Breast epithelium (tissue), 4 donors: ENCODE measurements at places on chromosomes 4 and X.

DNA sequence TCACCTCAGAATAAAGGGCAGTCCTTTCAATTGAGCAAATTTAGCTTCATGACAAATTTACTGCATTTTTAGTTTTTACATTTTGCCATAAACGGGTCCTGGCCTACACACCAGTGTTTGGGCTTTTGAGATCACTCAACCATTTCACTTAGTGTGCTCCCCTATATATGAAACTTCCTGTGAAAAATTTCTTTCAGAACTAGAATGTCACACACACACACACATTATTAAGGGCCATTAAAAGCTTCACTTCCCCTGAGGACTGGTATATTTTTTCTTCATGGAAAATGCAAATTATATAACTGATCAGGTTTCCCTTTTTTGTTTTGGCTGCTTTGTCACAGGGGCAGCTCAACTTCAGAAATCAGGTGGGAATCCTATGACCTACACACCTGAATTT, 206.5 kb downstream of the ENOX2 start:
- DNase-seq = no peak
- no peaks in the 10 kb centered on the region for H3K27me3 ChIP-seq
- no peak overlapping the region for H3K27ac ChIP-seq
- no peaks in the 10 kb centered on the region for H3K4me1 ChIP-seq
- H3K4me3 ChIP-seq = no peak overlapping the region
- H3K36me3 ChIP-seq = no peaks in the 10 kb centered on the region

- no peak overlapping the region for H3K4me3 ChIP-seq
- DNase-seq = no peak
- no peaks in the 10 kb centered on the region for H3K4me1 ChIP-seq
- H3K27me3 ChIP-seq = no peaks in the 10 kb centered on the region
- no peaks in the 10 kb centered on the region for H3K36me3 ChIP-seq
- no peak overlapping the region for H3K27ac ChIP-seq
Measured at GRCh38 chr4:38769857-38770256, 12.9 kb downstream of the TLR10 start.

DNA sequence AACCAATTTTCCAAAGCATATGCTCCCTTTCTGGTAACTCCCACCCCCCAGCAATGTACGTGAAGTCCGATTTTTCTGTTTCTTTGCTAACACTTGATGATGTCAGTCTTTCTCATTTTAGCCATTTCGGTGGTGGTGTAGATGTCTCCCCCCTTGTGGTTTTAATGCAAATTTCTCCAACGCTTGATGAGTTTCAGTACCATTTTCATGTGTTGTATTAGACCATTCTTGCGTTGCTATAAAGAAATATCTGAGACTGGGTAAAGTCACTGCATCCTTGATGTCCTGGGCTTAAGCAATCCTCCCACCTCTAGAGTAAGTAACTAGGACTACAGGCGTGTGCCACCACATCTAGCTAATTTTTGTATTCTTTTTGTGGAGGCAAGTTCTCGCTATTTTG, 148.4 kb upstream of the VCX3A start:
- H3K4me3 ChIP-seq = no peak overlapping the region
- no peak for DNase-seq
- no peaks in the 10 kb centered on the region for H3K27me3 ChIP-seq
- H3K36me3 ChIP-seq = no peaks in the 10 kb centered on the region
- no peak overlapping the region for H3K27ac ChIP-seq

DNA sequence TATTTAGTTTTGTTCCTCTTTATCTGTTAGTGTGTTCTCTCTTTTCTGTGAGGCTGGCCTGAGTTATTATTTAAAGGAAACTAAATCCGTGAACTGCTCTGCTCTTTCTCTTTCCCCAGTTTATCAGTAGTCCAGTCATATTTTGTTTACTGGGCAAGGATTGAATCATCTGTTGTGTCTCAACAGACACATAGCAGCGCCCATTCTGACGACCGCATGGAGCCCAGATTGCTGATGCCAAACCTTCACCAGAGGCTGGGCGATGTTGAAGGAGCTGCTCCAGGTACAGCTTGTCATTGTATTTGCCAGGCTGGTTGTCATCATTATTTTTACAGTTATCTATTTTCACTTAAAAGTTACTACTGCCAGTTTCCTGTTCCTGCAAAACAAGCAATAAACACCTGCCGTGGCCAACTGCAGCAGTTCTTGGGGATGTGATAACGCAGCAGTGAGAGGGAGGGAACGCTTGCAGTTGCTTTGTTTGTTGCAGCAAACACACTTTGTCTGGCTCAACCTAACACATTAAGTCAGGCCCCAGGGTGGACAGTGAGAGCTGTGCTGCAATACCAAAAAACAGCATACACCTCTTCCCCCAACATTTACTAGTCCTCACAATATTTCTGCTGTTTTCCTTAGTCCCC, 10.1 kb downstream of the REELD1 start:
- no peaks in the 10 kb centered on the region for H3K27me3 ChIP-seq
- no peak overlapping the region for H3K27ac ChIP-seq
- H3K4me1 ChIP-seq = no peaks in the 10 kb centered on the region
- no peak overlapping the region for H3K4me3 ChIP-seq
- DNase-seq = no peak

DNA sequence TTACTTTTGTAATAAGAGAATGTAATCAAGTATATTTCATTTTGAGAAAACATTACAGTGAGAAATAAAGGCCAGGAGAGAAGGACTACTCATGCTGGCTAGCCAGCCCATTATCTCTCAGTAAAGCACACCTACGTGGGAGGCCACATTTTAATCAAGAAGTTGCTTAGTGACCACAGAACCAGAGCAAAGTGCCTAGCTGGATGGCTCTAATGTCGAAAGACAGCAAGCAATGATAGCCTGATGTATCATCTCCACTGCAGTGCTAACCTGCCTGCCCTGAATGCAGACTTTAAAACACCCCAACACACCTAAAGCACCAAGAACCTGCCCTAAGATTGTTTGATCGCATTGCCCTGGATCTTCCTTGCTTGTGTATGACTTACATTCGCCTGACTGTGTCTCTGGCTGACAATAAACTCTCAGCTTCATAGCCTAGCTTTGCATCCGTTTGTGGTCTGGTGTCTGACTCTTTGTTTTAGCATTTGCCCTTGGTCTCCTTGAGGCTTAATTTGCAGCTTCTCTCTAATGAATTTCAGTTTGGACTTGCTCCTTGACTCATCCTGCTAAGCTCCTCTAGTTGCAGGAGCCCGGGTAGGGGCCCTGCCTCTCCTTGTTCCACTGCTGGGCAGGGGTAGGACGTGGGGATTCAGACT, 31.4 kb upstream of the SOWAHD start:
- H3K27me3 ChIP-seq = peaks cover 12% of the 10 kb centered on the region
- no peak overlapping the region for H3K27ac ChIP-seq
- no peaks in the 10 kb centered on the region for H3K4me1 ChIP-seq
- H3K36me3 ChIP-seq = no peaks in the 10 kb centered on the region
- H3K4me3 ChIP-seq = no peak overlapping the region

GRCh38 chrX:118129681-118130080, 13.1 kb upstream of the KLHL13 start:
- no peaks in the 10 kb centered on the region for H3K27me3 ChIP-seq
- H3K4me1 ChIP-seq = no peaks in the 10 kb centered on the region
- H3K36me3 ChIP-seq = no peaks in the 10 kb centered on the region
- H3K27ac ChIP-seq = no peak overlapping the region
- no peak overlapping the region for H3K4me3 ChIP-seq
- DNase-seq = no peak

- DNase-seq = no peak
- no peaks in the 10 kb centered on the region for H3K36me3 ChIP-seq
- no peak overlapping the region for H3K27ac ChIP-seq
- no peaks in the 10 kb centered on the region for H3K4me1 ChIP-seq
Measured at GRCh38 chr4:138805736-138806135, 209.8 kb upstream of the NOCT start.

DNA sequence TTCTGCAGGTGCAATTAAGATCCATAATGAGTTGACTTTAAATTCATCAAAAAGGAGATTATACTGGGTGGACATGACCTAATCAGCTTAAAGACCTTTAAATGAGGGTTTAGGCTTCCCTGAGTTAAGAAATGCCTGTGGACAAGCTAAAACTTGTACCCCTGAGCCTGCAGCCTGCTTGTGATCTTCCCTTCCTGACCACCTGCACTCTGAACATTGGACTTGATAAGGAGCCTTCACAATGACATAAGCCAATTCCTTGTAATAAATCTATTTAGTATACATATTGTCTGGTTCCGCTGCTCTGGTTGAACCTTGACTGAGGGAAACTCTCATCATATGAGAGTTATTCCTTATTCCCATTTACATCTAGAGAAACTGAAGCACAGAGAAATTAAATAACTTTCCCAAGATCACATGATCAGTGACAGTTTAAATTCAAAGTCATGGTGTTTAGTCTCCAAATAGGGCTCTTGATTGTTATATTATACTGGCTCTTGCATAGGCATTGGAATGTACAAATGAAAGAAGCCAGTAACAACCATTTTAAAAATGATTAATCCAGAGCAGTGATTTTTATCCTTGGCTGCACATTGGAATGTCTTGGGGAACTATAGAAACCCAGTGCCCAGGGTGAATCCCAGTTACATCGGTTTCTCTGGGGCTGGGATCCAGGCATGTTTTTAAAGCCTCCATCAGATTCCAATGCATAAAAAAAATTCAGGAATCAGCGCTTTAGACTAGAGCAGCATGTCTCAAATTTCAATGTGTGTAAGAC, 136.1 kb downstream of the MSL3 start:
- no peak overlapping the region for H3K4me3 ChIP-seq
- H3K27me3 ChIP-seq = no peaks in the 10 kb centered on the region
- no peaks in the 10 kb centered on the region for H3K36me3 ChIP-seq
- H3K4me1 ChIP-seq = no peaks in the 10 kb centered on the region

DNA sequence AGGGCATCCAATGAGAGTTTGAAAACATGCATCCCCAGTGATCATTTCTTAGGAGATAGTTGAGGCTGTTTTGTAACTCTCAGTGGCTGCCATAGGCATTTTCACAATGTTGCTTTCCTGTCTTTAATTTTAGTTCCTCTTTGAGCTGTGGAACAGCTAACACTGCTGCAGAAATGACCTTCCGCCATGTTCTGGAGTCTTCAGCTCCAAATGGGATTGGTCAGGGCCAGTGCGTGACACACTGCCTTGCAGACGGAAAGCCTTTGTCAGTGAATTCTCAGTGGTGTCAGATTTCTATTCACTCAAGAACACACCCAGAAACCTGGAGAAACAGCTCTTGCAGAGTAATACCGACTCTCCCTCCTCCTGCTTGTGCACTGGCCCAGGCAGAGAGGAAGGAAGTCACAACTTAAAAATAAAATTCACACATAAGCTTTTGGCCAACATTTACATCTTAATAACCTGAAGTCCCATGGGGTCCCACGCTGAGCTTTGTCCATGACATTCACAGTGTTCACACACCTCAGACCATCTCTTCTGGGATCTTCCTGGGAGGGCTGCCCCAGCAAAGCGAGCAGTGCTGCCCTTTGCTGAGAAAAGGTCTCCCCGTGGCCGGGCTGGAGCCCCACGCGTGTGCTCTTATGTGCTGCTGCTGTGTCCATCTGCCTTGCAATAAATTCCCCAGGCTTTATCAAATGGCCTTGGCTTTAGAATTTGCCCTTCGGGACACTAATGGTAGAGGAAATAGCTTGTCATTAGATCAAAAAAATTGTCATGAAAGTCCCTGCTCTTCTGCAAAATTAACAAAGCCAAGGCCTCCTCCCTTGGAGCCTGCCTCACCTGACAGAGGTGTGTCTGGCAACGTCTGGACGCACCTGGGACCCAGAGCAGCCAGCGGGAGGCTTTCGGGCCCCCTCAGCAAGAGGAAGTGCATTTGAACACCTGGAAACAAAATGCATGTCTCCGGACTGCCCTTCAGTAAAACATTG, 126.8 kb downstream of the IRF2 start:
- no peaks in the 10 kb centered on the region for H3K27me3 ChIP-seq
- no peak for DNase-seq
- H3K36me3 ChIP-seq = no peaks in the 10 kb centered on the region
- H3K4me1 ChIP-seq = no peaks in the 10 kb centered on the region

- no peak overlapping the region for H3K4me3 ChIP-seq
- no peaks in the 10 kb centered on the region for H3K27me3 ChIP-seq
- no peaks in the 10 kb centered on the region for H3K4me1 ChIP-seq
- H3K27ac ChIP-seq = no peak overlapping the region
Measured at GRCh38 chr4:153016592-153016991, 80.5 kb downstream of the FHDC1 start.

- H3K36me3 ChIP-seq = no peaks in the 10 kb centered on the region
- H3K4me3 ChIP-seq = no peak overlapping the region
- H3K27ac ChIP-seq = no peak overlapping the region
- no peak for DNase-seq
- no peaks in the 10 kb centered on the region for H3K4me1 ChIP-seq
Measured at GRCh38 chr4:88993246-88993645, 63.7 kb downstream of the FAM13A start.

DNA sequence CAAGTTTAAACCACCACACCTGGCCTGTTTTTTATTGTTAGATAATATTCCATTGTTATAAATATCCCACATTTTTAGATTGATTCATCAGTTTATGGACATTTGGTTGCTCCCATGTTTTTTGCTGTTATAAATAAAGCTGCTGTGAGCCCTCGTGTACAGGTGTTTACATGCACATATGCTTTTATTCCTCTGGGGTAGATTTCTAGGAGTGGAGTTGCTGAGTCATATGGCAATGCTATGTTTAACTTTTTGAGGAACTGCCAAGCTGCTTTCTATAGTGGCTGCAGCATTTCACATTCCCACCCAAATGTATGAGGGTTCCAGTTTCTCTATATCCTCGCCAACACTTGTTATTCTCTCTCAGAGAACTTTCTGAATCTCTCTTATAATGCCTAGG, 90.5 kb downstream of the TBL1X start:
- H3K4me3 ChIP-seq = no peak overlapping the region
- peaks cover 13% of the 10 kb centered on the region for H3K27me3 ChIP-seq
- no peaks in the 10 kb centered on the region for H3K36me3 ChIP-seq
- H3K27ac ChIP-seq = no peak overlapping the region
- no peaks in the 10 kb centered on the region for H3K4me1 ChIP-seq

- H3K27me3 ChIP-seq = no peaks in the 10 kb centered on the region
- no peak for DNase-seq
- no peak overlapping the region for H3K4me3 ChIP-seq
- no peaks in the 10 kb centered on the region for H3K36me3 ChIP-seq
- no peaks in the 10 kb centered on the region for H3K4me1 ChIP-seq
- no peak overlapping the region for H3K27ac ChIP-seq
Measured at GRCh38 chr4:2186133-2186864, 55.6 kb downstream of the HAUS3 start.

DNA sequence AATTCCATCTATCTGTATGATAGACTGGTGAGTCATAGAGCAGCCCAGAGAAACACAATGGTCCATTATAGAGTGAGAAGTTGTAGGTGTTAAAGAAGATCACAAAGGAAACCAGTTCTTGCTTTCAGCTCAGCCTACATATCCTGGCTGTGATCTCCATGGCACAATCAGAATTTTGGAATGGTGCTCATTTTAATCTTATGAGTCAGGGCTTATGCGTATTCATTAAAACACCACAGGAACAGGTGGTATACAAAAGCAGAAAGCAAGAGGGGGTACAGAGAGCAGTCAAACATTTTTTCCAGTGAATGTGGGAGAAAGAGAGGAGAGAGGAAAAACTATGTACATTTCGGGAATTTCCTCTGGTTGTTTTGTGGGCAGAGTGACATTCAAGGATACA, 126.9 kb downstream of the MFAP3L start:
- H3K4me3 ChIP-seq = no peak overlapping the region
- no peaks in the 10 kb centered on the region for H3K4me1 ChIP-seq
- H3K27me3 ChIP-seq = no peaks in the 10 kb centered on the region
- H3K36me3 ChIP-seq = no peaks in the 10 kb centered on the region
- DNase-seq = no peak
- no peak overlapping the region for H3K27ac ChIP-seq

GRCh38 chr4:9762823-9763475, 18.5 kb upstream of the DRD5 start:
- H3K27ac ChIP-seq = no peak overlapping the region
- H3K4me3 ChIP-seq = no peak overlapping the region
- H3K4me1 ChIP-seq = no peaks in the 10 kb centered on the region
- no peaks in the 10 kb centered on the region for H3K27me3 ChIP-seq
